Hematopoietic multipotent progenitor cell (in vitro differentiated cells): ENCODE measurements at places on chromosomes 13 and 19. TPM values are rescaled to one million over a fixed set of nuclear protein-coding genes. Genes with fewer than 3 reads are reported as not detected.

DNA sequence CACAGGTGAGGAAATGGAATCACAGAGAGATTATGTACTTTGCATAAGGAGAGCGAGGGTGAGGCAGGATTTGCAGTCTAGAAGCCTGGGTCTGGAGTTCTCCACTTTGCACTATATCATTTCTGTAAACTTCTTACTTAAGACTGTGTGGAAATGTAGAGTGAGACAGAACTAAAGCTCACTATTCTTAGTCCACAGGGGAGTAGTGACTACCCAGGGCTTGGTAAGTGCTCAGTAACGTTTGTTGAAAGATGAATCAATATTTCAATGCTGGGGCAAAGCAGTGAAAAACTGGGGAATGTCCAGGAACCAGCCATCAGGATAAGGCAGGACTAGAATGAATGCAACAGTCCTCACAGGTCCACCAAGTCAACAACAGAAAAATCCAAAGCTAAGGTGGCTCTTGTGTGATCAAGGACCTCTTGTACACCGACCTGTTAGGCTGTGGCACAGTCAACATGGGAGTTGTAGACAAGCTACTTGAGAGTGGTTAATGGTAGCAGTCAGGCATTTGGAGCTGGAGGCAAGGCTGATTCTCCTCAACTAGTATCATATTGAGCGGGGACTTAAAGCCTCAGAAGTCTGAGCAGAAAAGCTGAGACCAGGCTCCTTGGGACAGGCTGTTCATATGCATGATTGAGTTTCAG is 929 bp upstream of the TNFSF13B start:
- no peak for DNase-seq

FXYD1 gene
- total RNA-seq: not detected

EFNB2 gene
- 0.81 TPM for total RNA-seq

KLHL1 gene
- total RNA-seq: not detected
